ENCODE measurements at places on chromosomes 16 and 17.

DNA sequence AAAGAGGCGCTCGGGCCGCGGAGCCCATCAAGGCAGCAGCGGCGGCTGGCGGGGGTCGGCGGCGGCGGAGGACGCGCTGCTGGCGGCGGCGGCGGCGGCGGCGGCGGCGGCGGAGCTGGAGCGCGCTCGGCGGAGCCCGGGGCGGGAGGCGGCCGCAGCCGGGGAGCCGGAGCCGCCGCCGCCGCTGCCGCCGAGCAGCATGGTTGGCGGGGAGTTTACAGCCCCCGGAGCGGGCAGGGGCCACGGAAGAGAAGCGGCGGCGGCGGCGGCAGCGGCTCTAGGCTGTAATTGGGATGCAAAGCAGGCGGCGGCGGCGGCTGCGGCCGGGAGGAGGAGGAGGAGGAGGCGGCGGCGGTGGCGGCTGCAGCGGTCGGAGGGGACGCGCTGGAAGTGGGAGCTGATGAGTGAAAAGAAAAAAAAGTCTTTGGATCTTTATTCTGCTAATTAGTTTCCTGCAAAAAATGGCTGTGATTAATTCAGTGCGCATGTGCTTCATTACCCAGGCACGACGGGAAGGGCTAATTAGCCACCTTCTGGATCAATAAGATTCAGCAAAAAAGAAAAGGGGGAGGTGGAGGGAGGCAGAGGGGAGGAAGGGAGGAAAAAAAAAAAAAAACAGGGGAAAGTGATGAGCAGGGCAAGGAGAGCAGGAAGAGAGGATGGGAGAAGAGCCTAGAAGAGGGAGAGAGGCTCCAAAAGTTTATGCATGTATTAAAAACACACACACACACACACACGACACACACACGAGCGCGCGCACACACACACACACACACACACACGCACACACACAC is 10.9 kb upstream of the ZFHX3 start:
- no peak for DNase-seq

DNA sequence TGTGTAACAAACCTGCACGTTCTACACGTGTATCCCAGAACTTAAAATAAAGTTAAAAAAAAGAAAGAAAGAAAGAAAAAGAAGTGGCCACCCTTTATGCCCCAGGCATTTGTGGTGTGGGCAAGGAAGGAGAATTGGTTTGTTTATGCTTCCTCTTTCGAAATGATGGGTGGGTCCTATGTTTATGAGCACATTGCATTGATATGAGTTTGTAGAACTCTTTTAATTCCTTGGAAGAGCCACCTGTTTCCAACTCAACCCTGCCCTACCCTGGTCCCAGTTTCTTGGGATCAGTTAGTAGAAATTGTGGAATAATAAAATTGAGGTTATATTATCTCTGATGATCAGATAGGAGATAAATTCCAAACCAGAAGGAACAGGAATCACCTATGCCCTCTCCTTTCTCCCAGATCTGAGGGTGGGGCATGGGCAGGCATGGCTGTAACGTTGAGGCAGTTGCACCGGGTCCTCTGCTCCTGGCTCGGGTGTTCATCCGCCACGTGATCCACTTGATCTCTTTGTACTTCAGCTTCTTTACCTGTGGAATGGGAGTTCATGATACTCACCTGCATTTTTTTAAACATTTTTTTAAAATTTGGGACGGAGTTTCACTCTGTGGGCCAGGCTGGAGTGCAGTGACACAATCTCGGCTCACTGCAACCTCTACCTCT is 15.9 kb downstream of the CHAD start:
- DNase-seq = no peak

DNA sequence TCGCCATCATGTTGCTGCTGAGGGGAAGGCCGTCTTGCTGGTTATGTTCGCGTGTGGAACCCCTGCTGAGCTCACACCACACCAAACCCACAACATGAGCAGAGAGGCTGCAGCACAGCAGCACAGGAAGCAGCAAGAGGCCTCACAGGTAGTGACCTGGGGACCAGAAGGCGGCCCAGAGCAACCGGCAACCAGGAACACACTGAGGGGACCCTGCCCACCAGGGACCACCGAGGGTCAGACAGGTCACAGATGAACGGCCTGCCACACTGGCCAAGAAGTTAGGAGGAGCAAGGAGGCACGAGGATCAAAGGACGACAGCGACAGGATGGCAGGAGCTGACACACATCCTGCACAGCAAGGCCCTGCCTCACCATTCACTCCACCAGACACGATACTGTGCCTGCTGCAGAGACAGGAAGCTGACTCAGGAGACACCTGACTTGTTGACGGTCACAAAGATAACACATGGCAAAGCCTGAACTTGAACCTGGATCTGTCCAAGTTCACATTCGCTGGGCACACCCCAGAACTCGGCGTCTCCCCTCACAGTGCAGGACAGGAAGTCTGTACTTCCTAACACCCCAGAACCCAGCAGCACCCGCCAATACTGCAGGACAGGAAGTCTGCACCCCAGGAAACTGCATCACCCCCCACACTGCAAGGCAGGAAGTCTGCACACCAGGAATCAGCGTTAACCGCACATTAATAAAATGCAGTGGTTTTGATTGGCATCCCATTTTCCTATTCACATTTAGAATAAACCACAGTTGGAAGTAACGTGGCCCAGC is 98.5 kb downstream of the ZNF778 start:
- DNase-seq = peak; percentile 87

- no peak for DNase-seq
Observed at GRCh38 chr16:5336941-5337340, 239.3 kb upstream of the EEF2KMT start.

DNA sequence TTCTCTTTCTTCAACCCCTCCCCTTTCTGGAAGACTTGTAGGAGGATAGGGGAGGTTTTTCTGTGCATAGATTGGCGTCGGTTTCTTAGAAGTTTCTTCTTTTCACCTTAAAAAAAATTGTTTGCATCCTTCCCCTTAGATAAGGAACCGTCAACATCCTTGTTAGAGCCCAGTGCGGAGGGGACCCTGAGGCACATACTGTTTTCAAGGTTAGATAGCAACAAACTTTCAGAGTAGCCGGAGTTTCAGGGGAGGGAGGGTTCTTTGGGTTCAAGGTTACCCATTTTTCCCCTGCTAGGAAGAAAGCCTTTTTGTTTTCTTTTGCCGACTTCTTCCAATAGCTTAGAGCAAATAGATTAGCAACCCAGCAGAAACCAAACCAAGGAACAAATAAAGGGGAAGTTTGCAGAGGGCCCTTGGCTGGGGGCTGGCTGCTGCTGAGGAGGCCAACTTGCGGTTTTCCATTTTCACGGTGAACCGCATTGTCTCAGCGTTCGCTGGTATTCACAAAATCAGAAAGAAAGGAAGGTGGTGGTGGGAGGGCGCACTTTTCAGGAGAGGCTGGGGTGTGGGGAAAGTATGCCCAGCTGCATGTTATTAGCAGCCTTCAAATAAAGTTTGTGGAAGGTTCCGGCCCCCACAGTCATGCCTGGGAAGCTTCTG is 28.8 kb downstream of the MSI2 start:
- DNase-seq = no peak

- DNase-seq = no peak
Observed at GRCh38 chr16:16126896-16127295, 96.4 kb downstream of the ABCC6 start.

GRCh38 chr17:40479754-40480480 is 21.5 kb downstream of the TNS4 start:
- no peak for DNase-seq

DNA sequence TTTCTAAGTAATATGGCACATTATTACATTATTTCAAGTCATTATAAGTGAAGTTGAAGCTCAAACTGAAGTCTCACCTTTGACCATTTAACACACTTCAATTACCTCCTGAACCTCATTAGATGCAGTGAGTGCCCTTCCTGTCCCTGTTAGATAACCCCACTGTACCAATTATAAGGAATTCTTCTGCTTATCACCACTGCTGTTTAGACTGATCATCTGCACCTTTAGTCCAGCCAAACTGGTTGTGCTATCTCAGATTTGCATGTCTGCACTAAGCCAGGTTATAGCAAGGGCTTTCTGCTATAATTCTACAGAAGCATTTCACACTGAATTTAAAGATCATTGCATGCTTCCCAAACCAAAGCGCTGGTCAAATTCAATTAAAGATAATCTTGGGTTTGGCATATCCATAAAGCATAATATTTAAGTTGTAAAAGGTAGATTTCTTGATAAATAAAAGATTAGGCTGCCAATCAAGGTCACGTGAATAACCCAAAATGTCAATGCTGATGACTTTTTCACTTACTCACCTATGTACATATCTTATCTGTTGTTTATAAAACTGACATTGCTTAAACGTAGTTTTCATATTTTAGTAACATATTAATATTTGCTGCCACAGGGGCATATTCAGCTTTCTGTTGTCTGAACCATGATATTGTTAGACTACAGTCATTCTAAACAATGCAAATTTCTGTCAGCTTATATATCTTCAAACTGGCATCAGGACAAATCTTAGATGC is 11.9 kb downstream of the ITFG1 start:
- DNase-seq = no peak

DNA sequence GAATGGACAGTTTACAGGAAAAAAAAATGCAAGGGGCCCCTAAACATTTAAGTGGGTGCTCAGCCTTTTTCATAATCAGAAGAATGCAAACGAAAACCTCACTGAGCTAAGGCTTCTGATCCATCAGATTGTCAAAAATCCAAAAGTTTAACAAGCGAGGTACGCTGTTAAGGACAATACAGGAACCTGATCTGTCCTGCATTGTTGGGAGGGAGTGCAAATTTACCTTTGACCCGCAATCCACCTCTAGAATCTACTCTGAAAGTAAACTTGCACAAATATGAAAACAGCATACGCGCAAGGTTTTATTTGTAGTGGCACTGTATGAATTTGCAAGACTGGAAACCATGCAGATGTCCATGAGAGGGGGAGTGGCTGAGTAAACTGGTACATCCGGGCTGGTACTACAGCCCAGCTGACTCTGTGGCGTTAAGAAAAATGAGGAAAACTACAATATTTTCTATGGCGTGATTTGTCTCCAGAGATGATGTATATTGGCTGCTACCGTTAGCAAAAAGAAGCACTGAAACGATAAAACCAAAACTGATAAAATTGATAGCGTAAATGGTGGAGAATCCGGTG is 28.8 kb upstream of the ST6GALNAC1 start:
- DNase-seq = no peak

GRCh38 chr17:78494696-78495330 is 82.4 kb downstream of the DNAH17 start:
- no peak for DNase-seq

- DNase-seq = no peak
Observed at GRCh38 chr17:80691784-80692183, 147.1 kb downstream of the RPTOR start.

GRCh38 chr16:30628628-30629540 is 18.7 kb upstream of the ZNF689 start:
- DNase-seq = peak; percentile 67

GRCh38 chr17:400257-400656 is 47.6 kb upstream of the RPH3AL start:
- DNase-seq = no peak

GRCh38 chr16:68889508-68890150 is 46.3 kb downstream of the TANGO6 start:
- DNase-seq = no peak

- DNase-seq = no peak
Observed at GRCh38 chr17:63492940-63493339, 16.1 kb downstream of the ACE start.

GRCh38 chr16:89113661-89114060 is 20.0 kb downstream of the ACSF3 start:
- DNase-seq = no peak

GRCh38 chr16:89314357-89314756 is 96.9 kb downstream of the ZNF778 start:
- DNase-seq = peak; percentile 61

DNA sequence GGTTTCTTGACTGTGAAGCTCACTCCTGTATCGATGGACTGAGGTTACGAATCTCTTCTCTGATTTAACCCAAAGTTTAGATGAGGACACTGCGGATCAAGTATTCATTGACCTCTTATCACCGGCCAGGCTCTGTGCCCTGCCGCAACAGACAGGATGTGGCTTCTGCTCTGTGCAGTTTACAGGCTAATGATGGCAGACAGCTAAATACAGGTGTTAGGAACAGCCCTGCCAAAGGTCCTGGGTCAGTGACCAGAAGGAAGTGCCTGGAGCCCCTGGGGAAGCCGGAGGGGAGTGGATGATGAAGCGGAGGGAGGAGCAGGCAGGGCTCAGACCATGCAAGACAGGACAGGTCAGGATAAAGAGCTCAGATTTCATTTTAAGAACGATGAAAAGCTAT is 44.4 kb downstream of the HAPSTR1 start:
- DNase-seq = no peak

DNA sequence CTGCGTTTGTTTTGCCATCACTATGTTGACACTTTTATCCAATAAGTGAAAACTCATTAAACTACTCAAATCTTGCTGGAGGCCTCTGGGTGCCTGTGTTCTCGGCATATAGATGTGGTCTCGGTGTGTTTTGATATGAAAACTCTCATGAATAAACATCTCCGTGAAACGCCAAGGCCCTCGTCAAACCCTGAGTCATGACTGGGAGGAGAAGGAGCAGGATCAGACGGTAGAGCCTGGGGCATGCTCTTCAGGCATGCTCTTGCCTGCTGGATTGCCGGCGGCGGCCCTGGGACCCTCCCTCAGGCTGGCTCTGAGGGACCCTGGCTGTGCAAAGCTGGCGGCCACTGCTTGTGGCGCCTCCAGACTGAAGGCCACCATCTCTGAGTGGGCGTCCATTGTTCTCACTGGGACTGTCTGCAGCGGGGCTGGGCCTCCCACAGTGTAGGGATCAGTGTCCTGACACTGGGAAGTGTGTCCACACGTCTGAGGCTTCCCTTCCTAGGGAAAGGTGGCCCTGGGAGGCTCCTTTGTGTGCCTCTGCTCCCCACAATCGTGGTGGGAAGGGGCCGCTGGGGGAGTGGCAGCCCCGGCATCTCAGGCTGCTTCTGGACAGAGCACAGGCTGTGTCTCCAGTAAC is 1.7 kb upstream of the NPB start:
- DNase-seq = no peak

DNA sequence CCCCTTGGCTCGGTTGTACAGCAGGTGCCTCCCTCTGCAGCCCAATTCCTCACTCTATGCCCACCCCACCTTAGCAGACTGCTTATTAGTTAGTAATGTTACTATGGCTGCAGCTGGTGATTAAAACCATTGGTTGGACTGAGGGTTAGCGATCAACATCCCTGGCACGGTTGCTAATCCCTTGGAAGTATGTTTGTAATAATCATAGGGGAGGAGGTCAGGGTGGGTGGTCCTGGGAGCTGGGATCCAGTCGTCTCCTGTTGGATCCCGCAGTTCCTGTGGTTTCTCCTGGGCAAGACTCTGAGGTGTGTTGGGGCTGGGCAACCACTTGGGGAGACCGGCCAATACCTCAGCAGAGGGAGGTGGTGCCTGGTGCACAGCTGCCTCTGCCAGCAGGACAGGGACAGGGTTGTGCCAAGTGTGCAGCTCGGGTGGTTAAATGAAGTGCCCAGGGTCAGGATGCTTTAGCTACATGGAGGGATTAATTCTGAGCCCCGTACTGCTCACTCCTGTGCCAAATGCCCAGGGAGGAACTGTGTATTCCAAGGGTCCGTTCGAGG is 38.0 kb downstream of the FZD2 start:
- no peak for DNase-seq

DNA sequence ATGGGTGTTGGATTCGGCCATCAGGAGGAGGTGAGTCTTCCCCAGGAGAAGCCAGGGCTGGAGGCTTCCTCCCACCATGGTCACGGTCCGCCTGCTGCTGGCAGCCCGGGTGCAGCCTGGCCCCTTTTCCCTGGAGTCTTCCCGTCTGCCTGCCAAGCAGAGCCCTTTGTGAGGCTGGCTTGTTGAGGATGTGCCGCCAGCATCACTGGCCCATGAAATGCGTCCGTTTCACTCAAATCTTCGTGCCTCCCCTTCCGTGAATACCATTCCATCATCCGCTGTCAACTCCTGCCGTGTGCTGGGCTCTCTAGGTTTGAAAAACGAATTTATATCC is 9.6 kb downstream of the VPS4A start:
- DNase-seq = no peak

- no peak for DNase-seq
Observed at GRCh38 chr16:83802135-83802534, 5.6 kb upstream of the HSBP1 start.

Measured in posterior cingulate gyrus (tissue), 11 donors.